Gastrocnemius medialis (tissue), 4 donors: ENCODE measurements at places on chromosomes 2 and 18. TPM values are rescaled to one million over a fixed set of nuclear protein-coding genes. Genes with fewer than 3 reads are reported as not detected.

CXCR1 gene
- 0.53 TPM for total RNA-seq

DNA sequence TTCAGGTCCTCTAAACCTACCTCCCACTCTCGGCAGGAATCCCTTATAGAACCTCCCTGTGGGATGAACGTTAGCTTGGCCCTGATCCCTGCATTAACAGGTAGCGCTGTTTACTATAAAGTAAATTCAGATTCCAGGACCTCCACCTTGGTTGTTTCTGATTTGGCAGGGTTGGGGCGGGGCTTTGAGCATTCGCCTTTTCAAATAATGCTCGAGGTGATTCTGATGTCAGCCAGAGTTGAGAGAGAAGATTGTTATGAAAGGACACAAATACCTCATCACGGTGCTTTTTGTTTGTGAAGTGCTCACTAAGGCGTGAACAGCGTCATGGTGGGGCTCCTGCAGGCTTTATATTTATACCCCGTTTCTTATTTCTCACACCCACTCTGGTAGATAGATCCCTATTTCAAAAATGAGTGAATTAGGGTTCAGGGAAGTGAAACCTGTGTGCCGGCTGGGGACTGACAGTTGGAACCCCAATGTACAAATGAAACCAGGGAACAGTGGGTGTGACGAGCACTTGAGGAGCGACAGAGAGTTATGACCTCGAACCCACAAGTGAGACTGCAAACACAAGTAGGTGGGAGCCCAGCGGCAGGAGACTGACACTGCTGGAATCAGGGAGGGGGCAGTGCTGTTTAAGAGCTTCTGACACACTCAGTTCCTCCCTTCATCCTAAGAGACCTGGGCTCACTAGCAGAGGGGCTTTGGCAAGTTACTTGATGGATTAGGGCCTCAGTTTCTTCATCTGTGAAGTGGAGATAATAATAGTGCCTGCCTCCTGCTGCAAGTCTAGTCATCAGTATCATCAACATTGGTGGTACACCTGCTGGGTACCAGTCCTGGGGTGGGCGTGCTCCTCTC, 14.2 kb upstream of the CXCR4 start:
- no peak for DNase-seq

LRP1B gene
- total RNA-seq = 4.6 TPM

PLEK gene
- 0.68 TPM for total RNA-seq

DNA sequence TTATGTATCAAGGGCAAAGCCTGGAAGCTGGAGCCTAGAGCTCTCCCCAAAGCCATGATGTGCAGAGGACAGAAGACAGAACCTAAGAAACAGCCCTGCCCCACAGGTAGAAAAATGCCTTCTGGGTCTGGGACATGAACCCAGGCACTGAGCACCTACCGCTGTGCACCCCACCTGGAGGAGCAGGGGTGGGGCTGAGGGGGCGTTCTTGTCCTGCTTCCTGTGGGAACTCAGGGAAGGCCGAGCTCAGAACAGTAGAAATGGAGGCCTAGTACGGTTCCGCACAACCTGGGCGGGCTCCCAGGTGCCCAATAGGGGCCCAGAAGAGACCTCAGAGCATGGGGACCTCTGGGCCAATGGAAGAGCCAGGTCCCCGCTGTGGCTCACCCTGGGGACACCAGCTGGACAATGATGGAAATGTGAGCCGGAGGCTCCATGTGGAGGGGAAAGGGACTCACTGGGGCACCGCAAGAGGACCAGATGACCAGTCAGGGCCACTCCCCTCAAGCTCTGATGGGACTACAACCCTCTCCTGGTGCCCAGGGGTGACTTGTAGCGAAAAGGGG, 3.2 kb downstream of the CRACDL start:
- DNase-seq = no peak

GRCh38 chr2:30221531-30221930, 9.8 kb upstream of the LBH start:
- DNase-seq = no peak

- no peak for DNase-seq
Measured at GRCh38 chr2:100888601-100889000, 68.7 kb downstream of the NPAS2 start.

DNA sequence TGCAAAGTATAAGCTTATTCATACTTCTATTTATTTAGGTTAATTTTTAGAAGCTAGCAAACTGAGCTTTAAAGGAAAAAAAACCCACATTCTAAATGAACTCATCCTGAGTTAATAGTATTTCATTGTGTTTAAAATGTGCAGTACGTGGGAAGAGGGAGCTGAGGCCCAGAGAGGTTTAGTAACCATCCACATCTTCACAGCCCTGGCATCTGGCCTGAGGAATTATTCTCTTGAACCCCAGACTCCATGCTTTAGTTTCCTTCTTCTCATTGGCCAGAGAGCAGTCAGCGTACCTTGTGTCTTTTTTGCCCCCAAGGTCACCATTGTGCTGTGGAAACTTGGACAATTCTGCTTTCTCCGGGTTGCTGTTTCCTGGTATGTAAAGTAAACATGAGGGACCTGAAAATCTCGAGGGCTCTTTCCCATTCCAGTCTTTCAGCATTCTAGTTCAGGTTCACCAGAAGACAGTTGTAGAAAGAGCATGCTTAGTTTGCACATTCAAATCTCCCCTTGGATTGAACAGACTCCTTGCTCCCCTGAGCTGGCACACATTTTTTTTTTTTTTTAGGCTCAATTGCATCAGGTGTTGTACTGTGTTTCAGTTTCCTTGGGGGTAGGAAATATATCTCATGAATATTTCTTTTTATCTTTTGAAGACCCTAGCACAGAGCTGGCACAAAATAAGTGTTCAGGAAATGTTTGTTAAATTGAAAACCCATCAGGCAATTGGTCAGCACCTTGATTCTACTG, 81.4 kb downstream of the MYCN start:
- DNase-seq = no peak

DNA sequence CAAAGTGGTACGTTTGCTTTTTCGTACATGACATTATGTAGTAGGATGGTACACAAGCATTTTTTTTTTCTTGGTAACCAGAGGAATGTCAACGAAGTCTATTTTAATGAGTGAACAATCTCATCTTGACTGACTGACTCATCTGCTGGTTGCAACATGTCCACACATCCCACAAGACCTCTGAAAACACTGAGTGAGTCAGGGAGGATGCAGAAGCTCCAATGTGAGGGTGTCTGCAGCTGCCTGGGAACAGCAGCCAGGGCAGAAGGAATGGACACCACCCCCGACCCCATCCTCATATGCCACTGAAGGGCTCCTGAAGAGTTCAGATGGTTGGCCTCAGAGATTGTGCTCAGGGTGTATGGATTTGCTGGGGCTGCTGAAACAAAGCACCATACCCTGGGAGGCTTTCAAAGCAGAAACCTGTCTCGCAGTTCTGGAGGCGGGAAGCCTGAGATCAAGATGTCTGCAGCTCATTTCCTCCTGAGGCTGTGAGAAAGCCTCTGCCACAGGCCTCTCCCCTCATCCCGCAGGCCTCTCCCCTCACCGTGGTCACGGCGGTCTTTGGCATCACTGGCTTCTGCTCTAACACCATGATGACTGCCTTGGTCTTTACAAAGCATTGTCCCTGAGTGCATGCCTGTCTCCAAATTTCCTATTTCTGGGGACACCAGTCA, 124.6 kb downstream of the LRATD1 start:
- peak; percentile 13 for DNase-seq

- no peak for DNase-seq
Measured at GRCh38 chr2:174248998-174249592, 763 bp upstream of the OLA1 start.

DNA sequence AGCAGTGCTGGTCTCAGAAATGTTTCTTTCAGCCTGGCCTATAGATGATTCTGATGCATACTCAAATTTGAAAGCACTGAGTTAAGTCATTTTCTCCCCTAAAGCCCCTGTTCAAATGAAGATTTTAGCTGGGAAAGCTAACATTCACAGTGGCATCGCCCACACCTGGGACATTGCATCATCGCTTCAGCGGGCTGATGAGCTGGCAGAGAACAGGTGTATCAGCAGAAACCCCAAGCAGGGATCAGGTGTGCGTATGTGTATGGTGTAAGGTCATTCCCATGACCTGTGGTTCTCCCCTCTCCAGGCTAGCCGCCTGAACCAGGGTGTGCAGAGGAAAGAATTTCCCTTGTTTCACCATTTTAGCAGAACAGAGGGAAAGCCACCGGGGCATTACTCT, 56.3 kb downstream of the EPAS1 start:
- DNase-seq = no peak

- DNase-seq = no peak
Measured at GRCh38 chr2:156340377-156340776, 7.9 kb upstream of the NR4A2 start.

GRCh38 chr18:38545071-38545470, 979.5 kb upstream of the CELF4 start:
- no peak for DNase-seq

COPS8 gene
- 709 TPM for total RNA-seq

- DNase-seq = no peak
Measured at GRCh38 chr18:36780748-36781147, 48.1 kb downstream of the TPGS2 start.

GRCh38 chr2:151774506-151774905, 40.2 kb upstream of the NEB start:
- DNase-seq = no peak

DNA sequence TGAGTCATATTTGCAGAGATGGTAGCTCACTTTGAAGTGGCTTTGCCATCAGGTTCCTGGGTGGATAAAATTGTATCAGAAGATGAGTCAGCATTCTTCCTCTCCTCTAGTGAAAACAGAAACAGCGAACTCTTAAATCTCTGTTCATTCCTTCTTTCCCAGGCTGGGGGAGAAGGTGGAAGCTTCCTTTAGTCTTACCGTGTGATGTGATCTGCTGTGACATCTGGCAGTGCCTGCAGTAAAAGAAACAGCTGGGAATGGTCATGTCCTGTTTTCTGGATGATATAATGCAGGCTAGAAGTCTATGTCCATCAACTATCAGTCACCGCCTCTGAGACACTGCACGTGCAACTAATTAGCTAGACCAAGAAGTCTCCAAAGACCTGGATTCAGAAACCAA, 171.6 kb downstream of the VAPA start:
- no peak for DNase-seq

DNA sequence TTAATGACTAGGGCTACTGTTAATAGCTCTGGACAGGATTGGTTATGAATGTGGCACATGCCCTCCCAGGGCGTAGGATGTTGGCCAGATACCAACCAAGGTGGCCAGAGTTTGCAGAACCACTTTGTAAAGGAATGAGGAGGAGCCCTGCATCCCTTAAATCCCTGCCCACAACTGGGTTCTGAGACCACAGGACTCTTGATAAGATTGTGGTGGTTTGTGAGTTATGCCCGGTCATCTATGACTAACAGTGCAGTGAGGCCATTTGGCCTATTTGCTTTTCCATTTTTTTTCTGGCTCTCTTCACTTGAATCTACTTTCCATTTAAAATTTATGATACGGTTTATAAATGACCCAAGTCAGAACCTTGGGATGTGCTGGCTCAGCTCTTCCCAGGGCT, 294.5 kb downstream of the PRKCE start:
- DNase-seq = no peak

DNA sequence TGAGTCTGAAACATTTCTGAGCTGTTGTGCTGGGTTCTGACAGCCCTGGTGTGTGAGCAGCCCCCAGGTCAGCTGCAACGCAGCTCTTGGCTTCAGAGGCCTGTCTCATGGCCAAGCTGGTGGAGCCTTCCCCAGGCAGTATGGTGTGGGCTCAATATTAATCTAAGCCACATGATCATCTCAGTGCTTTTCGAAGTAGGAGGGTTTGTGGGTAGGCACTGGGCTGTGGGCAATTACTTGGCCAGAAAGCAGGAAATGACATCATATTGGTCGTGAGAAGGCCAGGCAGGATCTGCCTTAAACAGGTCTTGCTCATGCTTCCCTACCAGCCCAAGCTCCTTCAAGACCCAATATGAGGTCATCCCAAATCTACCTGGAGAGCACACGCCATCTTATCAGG, 26.9 kb downstream of the LOXHD1 start:
- DNase-seq = no peak

AKAIN1 gene
- total RNA-seq = not detected

OTX1 gene
- total RNA-seq = not detected

GPC1 gene
- 188 TPM for total RNA-seq

- peak; percentile 24 for DNase-seq
Measured at GRCh38 chr18:5420906-5421305, 122.9 kb downstream of the EPB41L3 start.
